ENCODE measurements at places on chromosomes 7 and 10.
A peak's percentile ranks its signal among the peaks of the same experiment; 100 is the strongest.

GRCh38 chr7:157576415-157576814, 239.6 kb downstream of the DNAJB6 start:
- no peak for DNase-seq

GRCh38 chr7:94810496-94810895, 96.9 kb upstream of the PPP1R9A start:
- DNase-seq, result no peak

- DNase-seq, result no peak
Measured at GRCh38 chr10:10730471-10731043, 287.1 kb upstream of the CELF2 start.

- DNase-seq, result no peak
Measured at GRCh38 chr10:27450225-27450624, 53.9 kb upstream of the RAB18 start.

DNA sequence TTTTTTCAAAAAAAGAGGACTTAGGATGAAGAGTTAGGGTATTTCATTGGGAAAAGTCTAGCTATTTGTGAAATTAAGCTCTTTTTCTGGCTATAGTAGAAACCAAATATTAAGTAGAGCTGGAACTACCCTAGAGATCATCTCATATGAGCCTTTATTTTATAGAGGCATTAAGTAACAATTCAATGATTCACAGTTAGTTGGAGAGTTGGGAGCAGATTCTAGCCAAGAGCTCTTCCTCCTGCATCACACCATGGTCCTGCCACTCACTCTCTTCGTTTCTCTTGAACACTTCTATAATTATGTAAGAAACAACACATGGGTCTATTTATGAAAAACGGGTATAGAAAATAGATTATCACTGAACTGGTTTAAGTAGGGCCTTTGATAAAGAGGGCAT, 76.1 kb upstream of the ANK3 start:
- peak; percentile 19 for DNase-seq

DNA sequence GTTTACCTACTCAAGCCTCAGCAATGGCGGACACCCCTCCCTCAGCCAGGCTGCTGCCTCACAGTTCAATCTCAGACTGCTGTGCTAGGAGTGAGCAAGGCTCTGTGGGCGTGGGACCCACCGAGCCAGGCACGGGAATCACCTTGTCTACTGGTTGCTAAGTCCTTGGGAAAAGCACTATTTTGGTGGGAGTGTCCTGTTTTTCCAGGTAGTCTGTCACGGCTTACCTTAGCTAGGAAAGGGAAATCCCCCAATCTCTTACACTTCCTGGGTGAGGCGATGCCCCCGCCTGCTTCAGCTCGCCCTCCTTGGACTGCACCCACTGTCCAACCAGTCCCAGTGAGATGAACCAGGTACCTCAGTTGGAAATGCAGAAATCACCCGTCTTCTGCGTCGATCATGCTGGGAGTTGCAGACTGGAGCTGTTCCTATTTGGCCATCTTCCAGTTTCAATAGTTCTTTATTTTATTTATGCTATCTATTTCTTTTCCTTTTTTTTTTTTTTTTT, at the start of gene HYAL4:
Gene HYAL4, plus strand, starts transcription at position 458 of the 508 bp plus-strand sequence. CDS start 23,105 bp downstream, outside the sequence.
- no peak for DNase-seq

- peak; percentile 88 for DNase-seq
Measured at GRCh38 chr10:104054430-104054829, 31.2 kb downstream of the COL17A1 start.

GRCh38 chr7:6284461-6285360, 12.3 kb upstream of the CYTH3 start:
- no peak for DNase-seq

GRCh38 chr10:16890691-16891090, 73.5 kb upstream of the RSU1 start:
- DNase-seq, result no peak

DNA sequence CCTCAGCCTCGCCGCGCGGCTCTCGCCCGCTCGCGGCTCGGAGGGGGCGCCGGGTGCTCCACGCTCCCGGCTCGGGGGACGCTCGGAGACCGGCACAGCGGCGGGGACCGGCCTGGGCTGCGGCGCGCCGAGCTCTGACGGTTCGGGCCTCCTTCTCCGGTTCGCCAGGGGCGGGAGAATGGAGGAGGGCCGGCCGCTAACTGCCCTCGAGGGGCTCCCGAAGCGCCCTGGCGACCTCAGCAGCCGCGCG, 232 bp upstream of the GRID1 start:
- no peak for DNase-seq

- DNase-seq, result no peak
Measured at GRCh38 chr10:5507649-5508131, 8.3 kb upstream of the CALML5 start.

DNA sequence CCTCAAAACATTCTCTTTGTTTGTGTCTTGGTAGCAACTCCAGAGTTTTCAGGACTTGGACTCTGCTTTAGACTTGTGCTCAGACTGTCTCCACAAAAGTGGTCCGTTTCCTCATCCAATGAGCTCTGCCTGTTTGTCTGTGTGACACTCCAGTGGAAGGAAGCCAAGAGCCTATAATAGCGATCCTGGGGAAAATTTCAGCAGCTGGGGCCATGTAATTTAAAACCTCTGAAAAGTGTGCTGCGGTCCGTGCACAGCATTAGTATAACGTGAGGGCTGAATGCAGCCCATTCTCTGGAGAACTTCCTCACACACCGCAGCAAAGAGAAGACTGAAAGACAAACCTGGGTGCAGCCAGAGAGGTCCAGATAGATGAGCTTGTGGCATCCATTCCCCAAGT, at the start of gene LRRC17:
Gene LRRC17, plus strand, starts transcription at position 259 of the 400 bp plus-strand sequence. CDS start 20,914 bp downstream, outside the sequence.
- peak; percentile 44 for DNase-seq

DNA sequence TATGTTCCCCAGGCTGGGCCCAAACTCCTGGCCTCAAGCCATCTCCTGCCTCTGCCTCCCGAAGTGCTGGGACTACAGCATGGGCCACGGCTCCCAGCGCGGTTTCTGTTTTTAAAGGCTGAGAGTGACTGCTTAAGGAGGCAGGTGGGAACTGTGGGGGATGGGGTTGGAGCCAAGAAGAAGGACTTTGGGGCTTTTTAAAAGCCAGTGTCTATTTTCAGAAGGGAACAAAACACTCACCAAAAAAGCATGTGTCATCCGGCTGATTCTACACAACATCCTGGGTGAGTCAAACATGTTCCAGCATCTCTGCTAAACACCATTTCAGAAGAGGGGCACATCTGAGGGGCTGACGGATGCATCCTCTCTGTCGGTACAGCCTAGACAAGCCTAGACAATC, 824.5 kb downstream of the TYW1 start:
- peak; percentile 63 for DNase-seq

- no peak for DNase-seq
Measured at GRCh38 chr10:30537586-30537985, 92.0 kb downstream of the LYZL2 start.

DNA sequence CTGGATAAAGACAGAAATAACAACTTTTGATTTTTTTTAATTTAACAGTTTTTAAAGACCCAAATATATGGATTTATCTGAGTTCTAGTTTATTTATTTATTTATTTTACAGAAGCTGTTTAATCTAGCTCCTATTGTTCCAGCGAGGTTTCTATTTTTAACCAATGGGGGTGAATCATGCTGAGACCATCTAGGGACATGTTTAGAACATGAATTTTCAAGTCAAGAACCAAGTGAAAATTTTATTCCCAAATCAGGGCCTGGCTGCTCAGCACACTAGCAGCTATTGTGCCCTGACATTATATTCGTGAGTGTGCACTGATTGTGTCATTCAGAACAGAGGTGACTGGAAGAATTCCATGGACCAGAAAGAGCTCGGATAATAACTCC, 24.6 kb upstream of the MPP7 start:
- DNase-seq, result peak; percentile 14

DNA sequence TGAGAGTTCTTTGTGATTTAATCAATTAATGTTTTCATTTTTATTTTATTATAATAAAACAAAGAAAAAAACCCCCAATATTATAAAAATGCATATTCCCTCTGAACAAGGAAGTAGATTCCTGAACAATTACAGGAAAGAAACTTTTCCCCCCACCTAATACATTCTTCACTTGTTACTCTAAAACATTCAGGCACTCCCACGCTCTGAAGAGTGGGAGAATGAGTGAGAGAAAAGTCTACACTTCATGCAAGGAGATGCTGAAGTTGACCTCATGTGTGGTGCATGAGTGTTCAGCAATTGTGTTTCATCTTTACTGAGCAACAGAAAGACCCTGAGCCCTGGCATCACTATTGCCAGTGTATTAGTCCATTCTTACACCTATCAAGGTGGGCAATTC, 244.2 kb upstream of the IGFBP3 start:
- peak; percentile 49 for DNase-seq

- no peak for DNase-seq
Measured at GRCh38 chr7:149870701-149871483, 2.9 kb upstream of the ATP6V0E2 start.

GRCh38 chr10:115844591-115844990, 428.4 kb downstream of the GFRA1 start:
- DNase-seq, result peak; percentile 8

DNA sequence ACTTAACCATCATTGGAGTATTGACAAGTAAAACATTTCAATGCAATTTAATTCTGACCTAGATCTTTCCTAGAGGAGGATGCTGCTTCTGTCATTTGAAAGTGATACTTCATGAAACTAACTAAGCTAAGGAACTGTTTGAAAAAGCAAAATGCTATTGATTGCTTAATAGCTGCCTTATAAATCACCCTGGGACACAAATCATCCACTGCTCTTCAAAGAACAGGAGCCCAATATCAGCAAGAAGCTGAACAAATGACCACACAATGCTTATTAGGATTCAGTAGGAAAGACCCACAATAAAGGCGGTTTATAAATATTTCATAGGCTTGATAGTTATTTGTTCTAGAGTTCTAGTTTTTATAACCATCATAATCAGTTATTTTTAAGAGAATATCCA, 216.3 kb downstream of the TEX36 start:
- DNase-seq, result no peak

GRCh38 chr7:28291559-28291958, 111.0 kb upstream of the JAZF1 start:
- no peak for DNase-seq

GRCh38 chr10:63692220-63692896, 171.2 kb downstream of the REEP3 start:
- no peak for DNase-seq

GRCh38 chr7:105905209-105905909, 29.0 kb upstream of the ATXN7L1 start:
- no peak for DNase-seq

GRCh38 chr10:25804505-25804904, 129.5 kb upstream of the MYO3A start:
- DNase-seq, result no peak

DNA sequence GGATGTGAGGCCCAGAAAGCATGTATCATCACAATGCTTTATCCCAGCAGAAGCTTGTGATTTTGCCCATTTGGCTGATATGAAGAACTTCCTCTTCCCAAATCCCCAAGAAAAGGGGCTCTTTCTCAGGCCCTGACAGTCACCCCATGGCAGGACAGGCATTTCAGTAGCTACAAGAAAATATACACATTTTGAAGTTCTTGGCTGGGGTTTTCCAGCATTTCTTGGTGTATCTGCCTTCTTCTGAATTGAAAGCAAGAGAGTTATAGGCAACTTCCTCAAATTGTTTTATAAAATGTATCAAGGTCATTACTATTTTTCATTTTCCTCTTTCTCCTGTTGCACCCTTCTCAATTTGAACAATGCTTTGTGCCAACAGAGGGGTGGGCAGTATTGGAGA, 63.3 kb upstream of the PDLIM1 start:
- DNase-seq, result no peak

- no peak for DNase-seq
Measured at GRCh38 chr10:59854571-59854970, 51.8 kb downstream of the CCDC6 start.

- DNase-seq, result peak; percentile 47
Measured at GRCh38 chr10:71547876-71548846, 151.4 kb downstream of the CDH23 start.

Data from AG08395 (cell line).